ENCODE measurements at places on chromosomes 1 and 21. TPM values are rescaled to one million over a fixed set of nuclear protein-coding genes. Genes with fewer than 3 reads are reported as not detected.

Gene B3GALNT2
- total RNA-seq = 25.7 TPM

Gene C1orf115
- total RNA-seq = 1.1 TPM

Gene SPRR4
- total RNA-seq = not detected

Gene RIPPLY3
- total RNA-seq = 0.51 TPM

Gene FAM177B
- not detected for total RNA-seq

Gene GJA9
- not detected for total RNA-seq

Gene LDLRAD1
- not detected for total RNA-seq

Gene CDC42BPA
- 19.6 TPM for total RNA-seq

Gene RCSD1
- total RNA-seq = not detected

Gene TRIM17
- 0.16 TPM for total RNA-seq

Gene TMEM201
- 20.2 TPM for total RNA-seq

Gene VHLL
- not detected for total RNA-seq

Gene RO60
- total RNA-seq = 95.7 TPM

Gene LCE1D
- not detected for total RNA-seq

Gene SRSF11
- total RNA-seq = 49.5 TPM

Gene JAM2
- total RNA-seq = 0.13 TPM

Gene LAMC1
- total RNA-seq = 216 TPM

Gene SLC16A4
- 5.2 TPM for total RNA-seq

Gene COA6
- total RNA-seq = 15.3 TPM

Gene ADGRL4
- 3.7 TPM for total RNA-seq

Gene SPATA45
- total RNA-seq = not detected

Gene IFI44L
- 1.4 TPM for total RNA-seq

Data from mesangial cell (primary cell).